ENCODE measurements at places on chromosomes 7 and 10.

- peak; percentile 2 for DNase-seq
Observed at GRCh38 chr7:112202816-112203215, 3.4 kb downstream of the DOCK4 start.

- DNase-seq = no peak
Observed at GRCh38 chr10:6795541-6795940, 215.5 kb upstream of the PRKCQ start.

- peak; percentile 48 for DNase-seq
Observed at GRCh38 chr7:43906331-43907010, at the start of gene URGCP. TSS of gene URGCP (minus strand) at chr7:43906596. CDS start at chr7:43906575, 21 bp downstream.

- no peak for DNase-seq
Observed at GRCh38 chr7:151009327-151010036, 14.8 kb downstream of the ATG9B start.

GRCh38 chr10:49009199-49009979, 69.7 kb upstream of the LRRC18 start:
- DNase-seq = no peak

- DNase-seq = peak; percentile 32
Observed at GRCh38 chr7:105337529-105337928, 51.2 kb downstream of the SRPK2 start.

- no peak for DNase-seq
Observed at GRCh38 chr10:16995867-16996529, 133.6 kb downstream of the CUBN start.

DNA sequence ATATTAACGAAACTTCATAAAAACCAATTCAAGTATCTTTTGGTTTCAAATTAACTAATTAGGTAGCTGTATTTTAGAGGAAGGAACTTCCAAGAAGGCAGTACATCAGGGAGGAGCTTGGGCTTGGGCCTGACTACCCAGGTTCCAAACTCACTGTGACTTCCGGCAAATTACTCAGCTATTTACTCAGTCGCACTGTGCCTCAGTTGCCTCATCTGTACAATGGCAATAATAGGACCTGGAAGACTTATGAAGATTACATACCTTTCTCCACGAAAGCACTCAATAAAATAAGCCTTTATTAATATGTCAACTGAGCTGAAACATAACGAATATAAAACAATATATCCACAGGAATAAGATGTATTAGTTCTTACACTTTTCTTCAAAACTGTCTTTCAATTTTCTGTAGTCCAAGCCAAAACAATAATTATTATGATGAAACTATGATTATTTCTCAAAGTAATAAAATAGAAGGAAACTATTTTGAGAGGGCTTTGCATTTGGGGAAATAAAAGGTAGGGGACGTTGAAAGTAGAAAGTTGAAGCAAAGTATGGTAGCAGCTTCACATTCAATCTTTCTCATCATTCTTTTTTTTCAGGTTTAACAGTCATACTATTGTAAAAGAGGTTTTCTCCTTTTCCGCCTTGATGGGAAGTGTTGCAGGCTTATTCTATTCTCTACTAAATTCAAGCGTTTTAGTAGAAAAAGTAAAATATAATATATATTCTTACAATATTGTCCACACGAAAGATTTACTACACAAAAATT, 10.5 kb upstream of the EBLN1 start:
- DNase-seq = no peak

- DNase-seq = no peak
Observed at GRCh38 chr7:118689403-118689802, 464.9 kb downstream of the ANKRD7 start.

GRCh38 chr7:132403465-132404110, 172.7 kb downstream of the PLXNA4 start:
- DNase-seq = no peak

- no peak for DNase-seq
Observed at GRCh38 chr10:867807-868206, 63.7 kb downstream of the LARP4B start.

DNA sequence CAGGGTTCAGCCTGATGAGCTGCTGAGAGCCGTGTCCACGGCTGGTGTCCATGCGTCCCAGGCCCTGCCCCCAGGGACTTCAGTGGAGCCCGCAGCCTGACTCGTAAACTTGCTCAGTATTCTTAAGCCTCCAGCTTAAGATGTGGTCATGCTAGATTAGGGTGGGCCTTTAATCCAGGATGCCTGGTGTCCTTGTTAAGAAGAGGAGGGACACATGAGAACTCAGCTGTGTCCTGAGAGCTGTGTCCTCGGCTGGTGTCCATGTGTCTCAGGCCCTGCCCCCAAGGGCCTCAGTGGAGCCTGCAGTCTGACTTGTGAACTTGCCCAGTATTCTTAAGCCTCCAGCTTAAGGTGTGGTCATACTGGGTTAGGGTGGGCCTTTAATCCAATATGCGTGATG, 23.0 kb downstream of the DOCK1 start:
- no peak for DNase-seq

- no peak for DNase-seq
Observed at GRCh38 chr10:116029826-116030225, 243.2 kb downstream of the GFRA1 start.

Data from NCI-H446 (cell line).